ENCODE measurements at places on chromosomes 5 and 9.

- no peak for DNase-seq
These were observed 6.4 kb downstream of the KCNMB1 start for GRCh38 chr5:170382790-170383189.

GRCh38 chr9:136596630-136597031, 50.8 kb upstream of the NOTCH1 start:
- DNase-seq: no peak

DNA sequence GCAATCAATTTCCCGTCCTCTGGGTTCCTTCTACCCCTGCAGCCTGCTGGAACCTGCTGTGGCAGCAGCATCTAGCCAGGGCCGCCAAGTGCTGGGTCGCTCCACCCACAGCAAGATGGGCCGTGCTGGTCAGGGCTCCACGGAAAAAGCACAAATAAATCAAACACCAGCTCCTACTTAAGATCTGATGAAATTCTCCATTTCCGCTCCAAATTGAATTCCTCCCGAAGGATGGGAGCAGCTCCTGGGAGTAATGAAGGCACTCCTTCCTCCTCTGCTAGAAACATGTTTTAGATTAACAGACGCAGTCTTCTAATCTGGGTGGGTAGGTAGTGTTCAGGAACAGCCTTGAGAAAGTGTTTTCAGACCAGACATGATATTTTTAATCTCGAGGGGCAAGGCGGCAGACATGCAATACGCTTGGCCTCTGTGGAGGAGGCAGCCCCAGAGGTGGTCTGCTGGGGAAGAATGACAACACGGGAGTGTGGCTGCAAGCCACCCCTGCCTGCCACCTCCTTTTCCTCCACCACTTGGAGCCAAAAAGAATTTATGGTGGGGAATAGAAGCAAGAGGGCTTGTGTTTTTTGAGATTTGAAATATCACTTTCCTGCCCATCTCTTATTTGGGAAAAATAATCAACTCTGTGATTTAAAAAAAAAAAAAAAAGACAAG, 194.1 kb downstream of the AOPEP start:
- DNase-seq: no peak

GRCh38 chr5:32522429-32523143, 62.8 kb upstream of the SUB1 start:
- DNase-seq: no peak

DNA sequence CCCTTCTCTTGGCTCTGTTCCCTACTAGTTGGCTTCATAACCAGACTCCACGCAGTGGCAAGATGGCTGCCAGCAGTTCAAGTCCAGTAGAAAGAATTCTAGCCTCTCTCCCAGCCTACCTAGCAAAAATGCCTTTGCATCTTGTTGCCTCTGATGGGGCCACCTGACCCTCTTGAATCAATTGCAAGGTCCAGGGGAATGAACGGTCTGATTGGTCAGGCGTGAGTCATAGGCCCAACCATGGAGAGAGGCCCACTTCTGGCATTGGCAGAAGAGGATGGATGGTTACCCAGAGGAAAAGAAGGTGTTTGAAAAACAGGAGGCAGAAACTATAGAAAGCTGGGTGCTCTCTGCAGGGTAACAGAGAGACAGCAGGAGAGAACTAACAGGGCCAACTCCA, 622.6 kb downstream of the CCDC171 start:
- no peak for DNase-seq

DNA sequence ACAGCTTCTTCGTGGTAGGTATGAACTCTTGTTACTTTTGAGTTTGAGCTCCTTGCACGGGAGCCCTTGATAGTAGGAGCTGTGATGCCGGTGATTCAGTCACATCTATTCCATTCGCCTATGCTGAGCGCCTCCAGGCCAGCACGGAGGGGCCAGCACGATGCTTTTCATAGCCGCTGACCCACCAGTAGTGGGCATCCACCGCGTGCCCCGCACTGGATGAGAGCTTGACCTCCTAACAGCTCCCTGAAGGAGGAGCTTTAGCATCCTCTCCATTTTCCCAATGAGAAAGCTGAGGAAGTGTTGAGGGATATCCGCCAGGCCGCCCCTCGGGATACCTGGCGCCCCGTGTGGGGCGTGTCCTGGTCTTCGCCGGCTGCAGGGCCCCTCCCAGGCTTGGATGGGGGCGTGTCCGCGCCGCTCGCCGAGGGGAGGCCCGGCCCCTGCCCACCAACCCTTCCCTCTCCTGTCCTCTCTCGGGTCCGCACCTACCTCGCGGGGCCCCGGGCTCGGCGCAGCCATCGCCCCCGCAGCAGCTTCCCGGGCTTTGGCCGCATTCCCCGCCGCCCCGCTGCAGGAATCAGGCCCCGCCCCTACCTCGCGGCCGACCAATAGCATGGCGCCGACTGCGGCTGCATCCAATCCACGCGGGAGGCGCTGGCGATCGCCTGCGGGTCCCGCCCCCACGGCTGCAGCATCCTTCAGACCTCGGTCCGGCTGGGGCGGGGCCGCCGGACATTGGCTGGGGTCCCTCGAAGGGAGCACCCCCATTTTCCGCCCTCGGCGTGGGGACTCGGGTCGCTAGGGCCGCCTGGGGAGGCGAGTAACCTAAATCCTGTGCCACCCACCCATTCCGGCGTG, at the start of gene PIP5KL1:
Gene PIP5KL1 (minus strand): TSS at position 547 of the 861 bp plus-strand sequence. CDS start 25 bp downstream, at position 522.
- DNase-seq: no peak

DNA sequence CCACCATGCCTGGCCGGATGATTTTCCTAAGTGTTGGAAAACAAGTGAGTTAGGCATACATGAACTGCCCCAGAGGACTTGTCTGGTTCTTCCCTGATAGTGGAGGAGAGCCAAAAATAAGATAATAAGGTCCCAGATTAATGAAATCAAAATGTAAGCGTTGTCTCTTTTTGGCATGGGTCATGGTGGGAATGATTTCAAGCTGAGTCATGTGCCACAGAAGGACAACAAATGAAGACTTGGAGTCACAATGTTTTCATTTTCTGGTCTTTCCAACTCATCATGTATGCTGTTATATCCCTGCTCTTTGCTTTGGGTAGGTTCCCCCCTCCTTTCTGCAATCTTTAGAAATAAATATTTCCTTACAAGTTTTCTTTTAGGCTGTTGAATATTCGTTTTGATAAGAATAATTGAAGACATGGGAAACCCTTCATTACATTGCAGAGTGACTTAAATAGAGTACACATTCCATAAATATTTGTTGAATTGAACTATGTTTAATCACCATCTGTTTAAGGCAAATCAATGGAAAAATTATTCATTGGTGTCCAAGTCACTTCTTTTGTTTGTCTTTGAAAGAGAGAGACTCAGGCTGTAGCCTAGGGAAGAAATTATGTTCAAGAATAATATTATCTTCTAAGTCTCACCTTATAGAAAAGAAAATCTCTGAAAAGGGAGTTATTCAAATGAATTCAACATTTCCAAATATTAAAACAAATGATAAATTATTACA, 196.3 kb downstream of the CSNK1G3 start:
- no peak for DNase-seq

- DNase-seq: no peak
These were observed 205.7 kb downstream of the CDK5RAP2 start for GRCh38 chr9:120374239-120374638.

DNA sequence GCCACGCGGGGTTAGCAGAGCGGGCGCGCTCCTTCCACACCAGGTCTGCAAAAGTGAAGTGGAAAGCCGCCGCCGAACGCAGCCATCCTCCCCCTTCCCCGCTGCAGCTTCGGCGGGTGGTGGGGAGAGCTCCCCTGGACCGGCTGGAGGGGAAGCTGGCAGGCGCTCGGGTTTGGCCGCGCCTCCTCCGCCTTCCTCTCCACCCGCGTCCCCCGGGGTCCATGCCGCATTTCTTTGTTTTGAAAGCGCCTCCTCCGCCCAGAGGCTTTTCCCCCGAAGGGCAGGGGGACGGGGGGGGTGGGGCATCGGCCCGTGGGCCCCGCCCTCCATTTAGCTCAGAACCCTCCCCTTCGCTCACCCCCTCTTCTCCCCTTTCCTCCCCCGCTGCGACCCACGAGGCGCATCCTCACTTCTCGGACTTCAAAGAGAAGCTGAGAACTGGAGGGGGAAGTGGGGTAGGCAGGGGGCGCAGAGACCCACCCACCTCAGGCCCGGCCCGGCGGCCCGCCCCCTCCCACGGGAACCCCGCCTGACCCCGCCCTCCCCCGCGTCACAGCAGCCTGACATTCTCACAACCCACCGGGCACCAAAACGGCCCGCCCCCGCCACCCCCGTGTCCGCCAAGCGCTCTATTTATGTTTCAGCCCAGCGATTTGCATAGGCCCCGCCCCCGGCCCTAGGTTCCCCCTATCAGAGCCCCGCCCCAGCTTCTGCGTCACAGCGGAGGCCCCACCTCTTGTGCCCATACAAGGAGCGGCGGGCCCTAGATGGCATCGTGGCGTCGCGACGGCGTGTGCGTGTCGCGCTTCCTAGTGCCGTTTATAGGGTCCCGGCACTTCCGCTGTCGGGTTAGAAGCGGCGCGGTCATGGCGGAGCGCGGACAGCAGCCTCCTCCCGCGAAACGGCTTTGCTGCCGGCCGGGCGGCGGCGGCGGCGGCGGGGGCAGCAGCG, at the start of gene ZSWIM6:
Gene ZSWIM6 (plus strand): TSS at position 852 of the 951 bp plus-strand sequence. CDS start 15 bp downstream, at position 867.
- DNase-seq: peak; percentile 98

- DNase-seq: no peak
These were observed 116.5 kb upstream of the ATP10B start for GRCh38 chr5:160968480-160968879.

- no peak for DNase-seq
These were observed 55.4 kb upstream of the SGCD start for GRCh38 chr5:156271569-156271968.

DNA sequence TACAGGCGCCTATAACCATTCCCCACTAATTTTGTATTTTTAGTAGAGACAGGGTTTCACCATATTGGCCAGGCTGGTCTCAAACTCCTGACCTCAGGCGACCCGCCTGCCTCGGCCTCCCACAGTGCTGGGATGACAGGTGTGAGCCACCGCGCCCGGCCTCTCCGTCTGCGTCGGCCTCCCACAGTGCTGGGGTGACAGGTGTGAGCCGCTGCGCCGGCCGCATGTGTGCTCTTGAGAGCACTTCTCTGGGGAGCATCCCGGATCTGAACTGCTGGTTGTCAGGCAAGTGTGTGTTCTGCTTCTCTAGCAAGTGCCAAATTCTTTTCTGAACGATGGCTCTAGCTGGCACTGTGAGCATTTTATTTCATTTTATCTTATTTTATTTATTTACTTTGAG, 3.7 kb upstream of the ENTPD2 start:
- DNase-seq: no peak

DNA sequence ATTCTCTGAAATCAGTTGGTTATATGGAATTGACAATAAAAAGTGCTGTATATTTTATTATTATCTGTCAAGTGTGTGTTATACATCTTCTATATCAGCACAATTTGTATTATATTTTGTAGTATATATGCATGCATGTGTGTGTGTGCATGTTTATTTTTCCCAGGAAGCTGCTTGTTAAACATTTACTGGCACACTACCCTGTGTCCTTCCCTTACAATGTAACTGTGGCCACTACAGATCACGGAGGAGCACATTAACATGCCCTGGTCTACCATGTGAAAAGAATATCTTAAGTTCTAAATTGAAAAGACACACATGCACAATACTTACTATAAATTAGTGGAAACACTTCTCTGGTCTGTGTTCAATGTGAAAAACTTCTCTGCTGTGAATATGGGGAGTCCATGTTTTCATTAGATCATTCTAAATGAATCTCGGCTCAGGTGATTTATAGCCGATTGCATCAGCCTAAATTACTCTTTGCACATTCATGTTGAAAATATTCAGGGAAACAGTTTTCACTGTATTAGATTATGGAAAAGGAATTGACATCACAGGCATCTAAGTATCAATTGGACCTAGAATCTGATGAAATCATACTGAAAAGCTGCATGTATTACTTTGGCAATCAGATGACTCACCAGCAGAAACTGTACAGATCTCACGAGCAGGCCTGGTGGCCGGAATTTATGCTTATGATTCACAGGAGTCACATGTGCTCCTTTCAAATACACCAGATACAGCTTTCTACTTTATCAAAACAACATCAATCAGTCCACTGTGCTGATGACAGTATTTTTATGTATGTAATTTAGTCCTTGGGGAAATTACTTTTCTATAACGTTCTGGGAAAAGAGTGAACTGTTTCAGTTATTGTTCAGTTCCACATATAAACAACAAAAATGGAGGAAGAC, 39.4 kb downstream of the LURAP1L start:
- no peak for DNase-seq

GRCh38 chr5:110002652-110003051, 312.9 kb downstream of the MAN2A1 start:
- no peak for DNase-seq

DNA sequence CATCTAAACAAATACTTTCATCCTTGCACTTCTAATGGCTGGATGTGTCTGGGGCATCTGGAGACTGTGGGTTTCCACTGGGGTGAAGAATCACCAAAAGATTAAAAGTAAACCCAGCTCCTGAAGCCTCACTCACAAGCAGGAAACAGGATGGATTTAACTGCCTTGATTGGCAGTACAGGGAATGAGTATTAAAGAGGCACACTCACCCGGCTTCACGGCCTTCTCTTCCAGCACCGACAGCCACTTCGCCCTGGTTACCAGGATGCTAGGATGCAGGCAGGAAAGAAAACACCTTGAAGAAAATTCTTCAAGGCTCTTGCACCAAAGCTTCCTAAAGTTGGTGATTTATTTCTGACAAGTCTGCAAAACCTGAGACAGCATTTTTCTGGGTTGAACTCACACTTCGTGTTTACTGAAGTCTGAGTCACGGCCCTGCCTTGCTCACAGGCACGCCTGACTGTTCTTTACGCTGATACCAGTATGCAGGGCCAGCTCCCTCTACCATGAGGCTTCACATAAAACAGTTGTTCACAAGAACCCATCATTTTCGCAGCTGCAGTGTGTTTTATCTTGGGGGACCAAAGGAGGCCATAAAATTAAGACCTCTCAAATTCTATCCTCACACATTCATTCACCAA, 56.5 kb upstream of the ZNF354A start:
- no peak for DNase-seq

GRCh38 chr5:135133698-135134515, 99.9 kb upstream of the PITX1 start:
- no peak for DNase-seq

- no peak for DNase-seq
These were observed 16.7 kb upstream of the ARSI start for GRCh38 chr5:150319484-150319790.

- DNase-seq: no peak
These were observed 179.8 kb downstream of the PBX3 start for GRCh38 chr9:125926936-125927335.

DNA sequence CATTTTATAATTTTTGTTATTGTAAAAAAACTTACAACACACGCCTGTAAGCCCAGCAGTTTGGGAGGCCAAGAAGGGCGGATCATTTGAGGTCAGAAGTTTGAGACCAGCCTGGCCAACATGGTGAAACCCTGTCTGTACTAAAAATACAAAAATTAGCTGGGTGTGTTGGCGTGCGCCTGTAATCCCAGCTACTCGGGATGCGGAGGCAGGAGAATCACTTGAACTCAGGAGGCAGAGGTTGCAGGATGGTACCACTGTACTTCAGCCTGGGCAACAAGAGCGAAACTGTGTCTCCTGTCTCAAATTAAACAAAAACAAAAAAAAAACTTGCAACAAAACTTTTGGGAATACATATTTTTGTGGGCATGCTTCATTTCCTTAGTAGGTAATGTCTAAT, 164.6 kb downstream of the CACNA1B start:
- no peak for DNase-seq

- no peak for DNase-seq
These were observed 55.4 kb upstream of the RNF130 start for GRCh38 chr5:180126716-180127681.

All from stimulated activated CD8-positive, alpha-beta memory T cell treated with anti-CD3 and anti-CD28 coated beads, Interleukin-2, amount 100 ng/mL, for 1 hour (primary cell).